ENCODE measurements at places on chromosomes 5 and 9. TPM values are rescaled to one million over a fixed set of nuclear protein-coding genes. Genes with fewer than 3 reads are reported as not detected.

DNA sequence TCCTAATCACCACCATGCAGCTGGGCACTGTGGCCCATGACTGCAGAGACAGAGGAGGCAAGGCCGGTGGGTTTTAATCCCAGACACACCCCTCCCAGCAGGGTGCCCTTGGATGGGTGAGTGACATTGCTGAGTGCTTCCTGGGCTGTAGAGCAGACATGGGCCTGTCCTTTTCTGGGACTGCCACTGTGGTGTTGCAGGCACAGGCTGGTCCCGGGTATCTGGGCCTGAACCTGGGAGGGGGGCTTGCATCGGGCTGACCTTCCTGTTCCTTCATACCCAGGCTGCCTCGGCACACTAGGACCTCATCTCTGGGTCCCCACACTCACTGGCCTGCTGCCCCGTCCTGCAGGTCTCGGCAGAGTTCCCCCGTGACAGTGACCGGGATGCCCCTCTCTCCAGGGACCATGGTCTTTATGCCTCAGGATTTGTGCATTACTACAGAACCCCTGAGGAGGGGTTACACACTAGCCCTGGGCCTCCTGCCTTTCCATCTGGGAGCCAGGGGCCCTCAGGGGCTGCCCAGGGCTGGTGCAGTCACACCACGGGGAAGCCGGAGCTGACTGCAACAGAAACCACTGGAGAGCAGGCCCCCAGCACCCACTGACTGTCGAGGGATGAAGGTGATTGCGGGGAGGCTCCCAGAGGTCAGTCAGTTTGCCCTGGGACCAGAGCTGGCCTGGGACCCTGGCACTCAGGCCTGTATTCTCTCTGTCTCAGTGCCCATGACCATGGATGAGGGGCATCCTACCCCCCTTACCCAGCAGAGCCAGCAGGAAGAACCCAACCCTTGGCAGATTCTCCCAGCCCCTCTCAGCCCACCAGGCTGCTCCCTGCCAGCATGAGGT lies 8.9 kb upstream of the SLC25A48 start:
- no peak for ATAC-seq

The DMRT3 gene
- 0.14 TPM for total RNA-seq

- ATAC-seq, result no peak
Measured at GRCh38 chr9:137774775-137775386, 102.7 kb upstream of the CACNA1B start.

The LEAP2 gene
- total RNA-seq, result 2.1 TPM

DNA sequence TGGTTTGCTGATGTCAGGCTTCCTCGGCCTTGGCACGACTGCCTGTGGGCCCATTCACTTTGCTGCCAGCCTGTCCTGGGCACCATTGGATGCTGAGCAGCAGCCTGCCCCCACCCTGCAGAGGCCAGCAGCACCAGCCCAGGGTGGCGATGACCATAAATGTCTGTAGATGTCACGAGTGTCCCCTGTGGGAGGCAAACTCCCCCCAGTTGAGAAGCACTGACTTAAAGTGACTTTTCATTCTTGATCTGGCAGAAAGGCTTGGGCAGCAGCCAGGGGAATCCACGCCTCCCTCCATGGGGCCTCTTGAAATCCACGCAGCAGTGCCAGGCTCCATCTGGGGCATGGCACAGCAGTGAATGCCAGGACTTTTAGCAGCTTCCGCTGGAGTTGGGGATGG lies 21.8 kb downstream of the IRX4 start:
- ATAC-seq, result peak; percentile 22

DNA sequence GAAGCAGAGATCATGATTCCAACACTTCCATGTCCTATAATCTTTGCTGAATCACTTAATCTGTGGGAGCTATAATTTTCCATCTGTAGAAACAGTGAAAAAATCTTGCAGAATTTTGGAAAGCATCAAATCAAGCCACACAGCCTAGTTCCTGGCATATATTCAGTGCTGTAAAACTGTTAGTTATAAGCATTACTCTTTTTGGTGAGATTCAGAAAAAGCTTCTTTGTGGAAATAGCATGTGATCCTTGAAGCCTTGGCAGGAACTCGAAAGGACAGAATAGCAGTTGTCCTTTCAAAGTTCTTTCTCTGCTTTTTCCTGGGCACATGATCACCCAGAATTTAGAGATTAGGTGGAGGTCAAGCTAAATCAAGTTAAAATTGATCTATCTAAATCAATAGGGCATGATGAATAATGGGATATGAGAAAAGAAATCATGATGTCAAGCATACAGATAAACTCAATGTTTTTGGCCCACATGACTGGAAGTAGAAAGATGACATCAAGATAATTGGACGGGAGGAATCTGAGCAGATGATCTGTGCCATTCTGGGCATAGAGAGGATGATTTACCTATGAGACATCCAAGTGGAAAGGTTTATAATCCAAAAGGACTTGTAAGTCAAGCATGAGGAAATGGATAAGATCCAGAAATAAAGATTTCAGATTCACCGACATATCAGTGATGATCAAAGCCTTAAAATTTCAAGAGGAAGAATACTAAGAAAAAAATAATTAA lies 73.1 kb downstream of the TMEM232 start:
- no peak for ATAC-seq

GRCh38 chr5:159262472-159262858 lies 625 bp upstream of the UBLCP1 start:
- ATAC-seq, result peak; percentile 31

The STPG3 gene
- 1.2 TPM for total RNA-seq

The ZNF454 gene
- 2.6 TPM for total RNA-seq

DNA sequence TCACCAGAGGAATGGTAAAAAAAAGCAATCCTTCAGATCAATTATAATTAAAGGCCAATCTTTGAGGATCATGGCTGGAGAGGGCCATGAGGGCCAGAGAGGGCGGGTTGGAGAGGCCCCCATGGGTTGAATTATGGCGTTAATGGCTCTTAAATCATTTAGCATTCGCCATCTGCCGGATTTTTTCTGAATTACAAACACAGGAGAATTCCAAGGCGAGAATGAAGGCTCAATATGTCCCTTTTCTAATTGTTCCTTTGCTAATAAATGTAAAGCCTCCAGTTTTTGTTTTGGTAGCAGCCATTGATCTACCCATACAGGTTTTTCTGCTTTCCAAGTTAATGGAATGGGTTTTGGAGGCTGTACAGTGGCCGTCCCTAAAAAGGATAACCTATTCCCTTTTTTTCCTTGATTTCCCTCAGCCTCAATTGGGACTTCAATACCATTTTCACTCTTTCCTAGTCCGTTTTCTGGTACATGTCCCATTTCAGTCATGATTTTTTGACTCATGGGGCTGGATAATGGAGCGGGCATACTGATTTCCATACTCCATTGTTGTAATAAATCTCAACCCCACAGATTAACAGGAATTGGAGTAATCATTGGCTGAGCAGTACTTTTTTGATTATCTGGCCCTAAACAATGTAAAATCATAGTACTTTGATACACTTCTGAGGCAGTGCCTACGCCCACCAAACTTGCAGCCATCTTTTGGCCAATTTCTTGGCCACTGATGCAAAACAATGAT lies 6.7 kb upstream of the TMEM141 start:
- ATAC-seq, result peak; percentile 14

The MYMK gene
- not detected for total RNA-seq

DNA sequence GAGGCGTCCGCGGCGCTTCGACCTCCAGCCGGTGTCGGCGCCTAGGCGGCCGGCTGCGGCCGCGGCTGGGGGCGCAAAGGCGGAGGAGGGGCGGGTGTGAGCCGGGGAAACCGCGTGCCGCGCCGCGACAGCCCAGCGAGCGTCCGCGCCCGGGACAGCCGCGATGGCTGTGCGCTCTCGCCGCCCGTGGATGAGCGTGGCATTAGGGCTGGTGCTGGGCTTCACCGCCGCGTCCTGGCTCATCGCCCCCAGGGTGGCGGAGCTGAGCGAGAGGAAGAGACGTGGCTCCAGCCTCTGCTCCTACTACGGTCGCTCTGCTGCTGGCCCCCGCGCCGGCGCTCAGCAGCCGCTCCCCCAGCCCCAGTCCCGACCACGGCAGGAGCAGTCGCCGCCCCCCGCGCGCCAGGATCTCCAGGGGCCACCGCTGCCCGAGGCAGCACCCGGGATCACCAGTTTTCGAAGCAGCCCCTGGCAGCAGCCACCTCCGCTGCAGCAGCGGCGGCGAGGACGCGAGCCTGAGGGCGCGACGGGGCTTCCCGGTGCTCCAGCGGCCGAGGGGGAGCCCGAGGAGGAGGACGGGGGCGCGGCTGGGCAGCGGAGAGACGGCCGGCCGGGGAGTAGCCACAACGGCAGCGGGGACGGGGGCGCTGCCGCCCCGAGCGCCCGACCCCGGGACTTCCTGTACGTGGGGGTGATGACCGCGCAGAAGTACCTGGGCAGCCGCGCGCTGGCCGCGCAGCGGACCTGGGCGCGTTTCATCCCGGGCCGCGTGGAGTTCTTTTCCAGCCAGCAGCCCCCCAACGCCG lies 605 bp downstream of the CHSY3 start:
- ATAC-seq, result peak; percentile 28

The TMEM171 gene
- 8.0 TPM for total RNA-seq

DNA sequence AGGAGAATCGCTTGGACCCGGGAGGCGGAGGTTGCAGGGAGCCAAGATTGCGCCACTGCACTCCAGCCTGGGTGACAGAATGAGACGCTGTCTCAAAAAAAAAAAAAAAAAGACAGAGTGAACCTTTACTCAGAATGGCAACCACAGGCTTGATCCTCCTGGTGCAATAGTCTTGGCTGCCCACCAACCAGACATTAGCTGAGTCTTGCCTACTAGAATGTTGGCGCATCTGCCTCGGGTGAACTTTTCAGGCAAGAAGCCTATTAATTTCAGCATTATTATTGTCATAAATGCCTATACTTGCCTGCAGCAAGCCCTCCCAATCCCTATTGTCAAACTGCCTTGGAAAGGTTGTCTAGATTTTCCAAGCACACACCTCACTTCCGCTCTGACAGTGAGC lies 4.2 kb downstream of the SERINC5 start:
- ATAC-seq, result no peak

GRCh38 chr5:172111852-172112225 lies 76.2 kb downstream of the STK10 start:
- no peak for ATAC-seq

The THBS4 gene
- total RNA-seq, result 9.7 TPM

GRCh38 chr5:113824307-113824706 lies 310.8 kb downstream of the YTHDC2 start:
- ATAC-seq, result no peak

The TMC1 gene
- total RNA-seq, result 10.9 TPM

DNA sequence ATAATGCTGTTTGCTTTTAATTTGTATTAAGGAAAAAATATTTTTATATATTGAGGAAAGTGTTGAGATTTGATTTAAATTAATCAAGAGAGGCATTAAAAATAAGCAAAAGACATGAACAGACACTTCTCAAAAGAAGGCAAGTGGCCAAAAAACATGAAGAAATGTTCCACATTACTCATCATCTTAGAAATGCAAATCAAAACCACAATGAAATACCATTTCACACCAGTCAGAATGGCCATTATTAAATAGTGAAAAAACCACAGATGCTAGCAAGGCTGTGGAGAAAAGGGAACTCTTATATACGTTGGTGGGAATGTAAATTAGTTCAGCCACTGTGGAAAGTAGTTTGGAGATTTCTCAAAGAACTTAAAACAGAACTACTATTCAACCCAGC lies 45.9 kb downstream of the RANBP17 start:
- ATAC-seq, result no peak

GRCh38 chr5:98179791-98180755 lies 593.4 kb upstream of the RGMB start:
- ATAC-seq, result no peak

- no peak for ATAC-seq
Measured at GRCh38 chr9:110999379-110999778, 38.9 kb downstream of the LPAR1 start.

GRCh38 chr5:102932781-102933180 lies 177.7 kb downstream of the PAM start:
- ATAC-seq, result no peak

GRCh38 chr9:83056174-83056573 lies 6.8 kb downstream of the RASEF start:
- ATAC-seq, result no peak

GRCh38 chr5:153147891-153148623 lies 342.4 kb upstream of the GRIA1 start:
- ATAC-seq, result peak; percentile 39

DNA sequence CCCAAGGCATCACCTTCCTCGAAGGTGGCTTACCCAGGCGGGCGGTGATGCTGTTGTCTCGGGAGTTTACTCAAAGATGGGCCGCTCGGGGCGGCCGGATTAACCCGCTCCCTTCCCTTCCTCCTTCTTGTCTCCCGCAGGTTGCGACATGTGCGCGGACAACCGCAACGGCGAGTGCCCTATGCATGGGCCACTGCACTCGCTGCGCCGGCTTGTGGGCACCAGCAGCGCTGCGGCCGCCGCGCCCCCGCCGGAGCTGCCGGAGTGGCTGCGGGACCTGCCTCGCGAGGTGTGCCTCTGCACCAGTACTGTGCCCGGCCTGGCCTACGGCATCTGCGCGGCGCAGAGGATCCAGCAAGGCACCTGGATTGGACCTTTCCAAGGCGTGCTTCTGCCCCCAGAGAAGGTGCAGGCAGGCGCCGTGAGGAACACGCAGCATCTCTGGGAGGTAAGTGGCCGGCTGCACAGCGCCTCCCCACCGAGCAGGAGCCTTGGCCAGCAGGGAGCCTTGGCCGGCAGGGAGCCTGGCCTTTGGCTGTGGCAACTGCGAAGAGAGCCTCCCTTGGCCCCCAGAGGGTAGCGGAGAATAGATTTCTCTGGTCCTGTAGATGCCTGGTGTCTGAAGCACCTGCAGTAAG lies 10.6 kb downstream of the PRDM6 start:
- peak; percentile 84 for ATAC-seq

- no peak for ATAC-seq
Measured at GRCh38 chr9:85516976-85517637, 224.6 kb downstream of the AGTPBP1 start.

- no peak for ATAC-seq
Measured at GRCh38 chr5:170411100-170411499, 21.9 kb upstream of the KCNMB1 start.

DNA sequence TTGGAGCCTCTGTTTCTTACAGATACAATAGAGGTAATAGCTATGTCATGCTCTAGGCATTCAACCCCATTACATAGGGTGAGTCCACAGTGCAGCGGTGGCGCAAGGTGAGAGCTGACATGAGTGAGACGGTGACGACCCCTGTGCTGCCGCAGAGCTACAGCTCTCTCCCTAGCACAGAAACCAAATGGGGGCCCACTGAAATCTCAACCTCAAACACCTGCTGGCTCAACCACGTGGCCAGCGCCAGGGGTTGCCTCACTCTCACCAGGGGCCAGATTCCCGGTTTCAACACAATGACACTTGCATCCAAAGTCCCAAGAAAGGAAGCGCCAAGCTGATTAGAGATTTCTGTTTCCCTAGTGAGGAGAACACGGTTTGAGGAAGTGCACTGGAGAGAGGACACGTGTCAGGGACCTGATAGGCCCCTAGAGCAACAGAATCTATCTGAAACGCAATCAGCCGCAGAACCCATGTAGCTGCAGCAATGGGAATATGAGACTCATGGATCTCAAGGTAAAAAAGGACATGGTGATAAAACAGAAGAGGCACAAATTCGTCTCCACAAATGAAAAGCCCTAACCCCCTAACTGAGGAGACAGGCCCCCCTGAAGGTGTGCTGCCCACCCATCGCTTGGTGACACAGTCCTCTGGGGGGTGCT lies 114.3 kb downstream of the CRB2 start:
- ATAC-seq, result peak; percentile 2

The DDX4 gene
- 0.09 TPM for total RNA-seq

GRCh38 chr5:123150089-123150488 lies 61.0 kb downstream of the PRDM6 start:
- no peak for ATAC-seq

Data from motor neuron (in vitro differentiated cells).